ENCODE measurements at places on chromosomes 6 and 20.

- no peak for DNase-seq
Observed at GRCh38 chr6:89311853-89312531, 3.1 kb downstream of the GABRR2 start.

- DNase-seq = no peak
Observed at GRCh38 chr6:113338644-113339043, 518.5 kb upstream of the MARCKS start.

DNA sequence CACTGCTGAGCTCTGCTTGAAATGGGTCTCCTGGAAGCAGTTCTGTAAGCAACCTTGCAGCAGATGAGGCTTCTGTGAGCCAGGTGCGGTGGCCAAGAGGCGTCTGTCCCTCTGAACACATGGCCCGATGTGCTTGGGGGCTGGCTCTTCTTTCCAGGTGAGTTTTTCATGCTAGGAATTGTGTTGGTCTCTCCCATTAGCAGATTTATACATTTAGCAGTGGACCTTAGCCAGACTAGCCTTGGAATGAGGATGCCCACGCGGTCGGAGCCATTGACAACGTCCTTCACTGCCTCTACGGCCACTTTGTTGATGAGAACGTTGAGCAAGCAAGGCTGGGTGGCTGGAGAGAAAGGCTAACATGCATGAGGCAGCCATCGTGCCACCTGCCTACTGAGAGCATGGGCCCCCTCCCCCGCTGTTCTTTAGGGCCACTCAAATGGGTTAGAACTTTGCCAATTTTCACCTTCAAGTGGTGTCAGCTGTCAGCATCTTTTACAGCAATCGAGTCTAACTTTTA, 33.5 kb downstream of the ERMARD start:
- no peak for DNase-seq

DNA sequence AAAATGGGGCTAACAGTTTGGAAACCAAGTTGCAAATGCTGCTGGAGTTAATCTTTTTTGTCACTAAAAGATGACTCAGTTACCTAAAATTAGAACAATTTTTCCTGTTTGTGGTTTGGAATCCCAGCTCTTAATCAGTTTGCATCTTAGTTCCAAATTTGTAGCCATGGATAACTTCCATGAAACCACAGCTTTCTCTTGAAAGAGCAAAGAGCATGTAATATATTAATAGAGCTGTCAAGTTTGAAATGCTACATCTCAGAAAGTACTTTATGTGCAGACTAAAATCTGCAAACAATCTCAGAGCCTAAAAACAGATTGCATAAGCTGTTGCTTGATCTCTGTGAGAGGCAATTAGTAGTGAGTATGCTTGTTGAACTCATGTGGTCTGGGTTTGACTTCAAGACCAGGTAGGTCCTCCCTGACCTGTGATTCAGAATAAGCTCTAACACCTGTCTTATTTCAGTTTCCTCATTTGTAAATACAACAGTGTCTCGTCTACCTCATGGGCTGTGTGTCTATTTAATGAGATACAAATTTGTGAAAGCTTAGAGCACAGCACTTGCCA, 23.5 kb downstream of the DHX35 start:
- DNase-seq = no peak

GRCh38 chr6:158056804-158057203, 75.1 kb downstream of the SYNJ2 start:
- no peak for DNase-seq

DNA sequence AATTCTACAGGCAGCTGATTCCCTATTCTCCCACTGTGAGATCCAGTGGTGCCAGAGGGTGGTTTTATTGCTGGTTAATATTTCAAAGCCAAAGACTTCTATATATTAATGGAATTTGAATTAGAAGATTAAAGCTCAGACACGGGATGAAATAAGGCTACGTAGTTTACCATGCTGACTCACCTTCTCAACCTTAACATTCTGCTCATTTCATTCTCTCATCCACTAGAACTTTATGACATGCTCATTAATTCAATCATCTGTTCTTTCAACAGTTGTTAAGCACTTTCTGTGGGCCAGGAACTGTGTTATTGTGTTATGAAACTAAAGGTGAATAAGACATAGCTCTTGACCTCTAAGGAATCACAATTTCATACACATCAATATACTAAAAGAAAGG, 456.9 kb upstream of the MAP3K7 start:
- DNase-seq = no peak

- DNase-seq = no peak
Observed at GRCh38 chr6:38505826-38506225, 133.9 kb downstream of the BTBD9 start.

DNA sequence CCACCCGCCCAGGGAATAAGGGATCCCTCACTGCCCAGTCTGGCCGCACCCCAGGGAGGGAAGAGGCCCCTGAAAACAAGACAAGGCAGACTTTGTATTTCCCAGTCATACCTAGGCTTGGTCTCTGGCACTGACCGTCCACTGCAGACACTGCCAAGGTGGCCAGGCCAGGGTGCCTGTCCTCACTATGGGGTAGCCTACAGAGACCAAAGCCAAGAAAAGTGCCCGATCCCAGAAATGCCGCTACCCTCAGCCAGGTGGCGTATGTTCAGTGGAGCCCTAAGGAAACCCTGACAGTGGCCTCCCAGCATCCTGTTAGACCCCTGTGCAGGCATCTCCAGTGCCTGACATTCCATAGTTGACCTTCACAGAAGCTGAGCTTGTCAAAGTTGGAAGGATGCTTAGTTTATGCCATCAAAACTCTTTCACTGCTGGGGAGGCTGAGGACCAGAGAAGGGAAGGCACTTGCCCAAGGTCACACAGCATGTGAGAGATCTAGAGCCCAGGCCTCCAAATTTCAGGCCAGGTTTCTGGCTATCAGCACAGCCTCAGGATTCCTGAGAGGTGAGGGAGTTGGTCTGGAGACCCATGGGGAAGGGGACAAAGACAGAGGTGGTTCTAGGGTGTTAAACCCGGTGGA, 2.5 kb downstream of the SCRT2 start:
- DNase-seq = no peak

Measured in stimulated activated CD8-positive, alpha-beta memory T cell treated with anti-CD3 and anti-CD28 coated beads, Interleukin-4, amount 100 ng/mL, for 4 hours (primary cell).